ENCODE measurements at places on chromosomes 11 and 22. TPM values are rescaled to one million over a fixed set of nuclear protein-coding genes. Genes with fewer than 3 reads are reported as not detected.
A peak's percentile ranks its signal among the peaks of the same experiment; 100 is the strongest.

The SLC15A3 gene
- 2.7 TPM for total RNA-seq

- peak; percentile 85 for DNase-seq
Measured at GRCh38 chr11:68670208-68670992, 13.9 kb upstream of the GAL start.

- DNase-seq, result no peak
Measured at GRCh38 chr22:50705851-50706351, 32.1 kb upstream of the ACR start.

DNA sequence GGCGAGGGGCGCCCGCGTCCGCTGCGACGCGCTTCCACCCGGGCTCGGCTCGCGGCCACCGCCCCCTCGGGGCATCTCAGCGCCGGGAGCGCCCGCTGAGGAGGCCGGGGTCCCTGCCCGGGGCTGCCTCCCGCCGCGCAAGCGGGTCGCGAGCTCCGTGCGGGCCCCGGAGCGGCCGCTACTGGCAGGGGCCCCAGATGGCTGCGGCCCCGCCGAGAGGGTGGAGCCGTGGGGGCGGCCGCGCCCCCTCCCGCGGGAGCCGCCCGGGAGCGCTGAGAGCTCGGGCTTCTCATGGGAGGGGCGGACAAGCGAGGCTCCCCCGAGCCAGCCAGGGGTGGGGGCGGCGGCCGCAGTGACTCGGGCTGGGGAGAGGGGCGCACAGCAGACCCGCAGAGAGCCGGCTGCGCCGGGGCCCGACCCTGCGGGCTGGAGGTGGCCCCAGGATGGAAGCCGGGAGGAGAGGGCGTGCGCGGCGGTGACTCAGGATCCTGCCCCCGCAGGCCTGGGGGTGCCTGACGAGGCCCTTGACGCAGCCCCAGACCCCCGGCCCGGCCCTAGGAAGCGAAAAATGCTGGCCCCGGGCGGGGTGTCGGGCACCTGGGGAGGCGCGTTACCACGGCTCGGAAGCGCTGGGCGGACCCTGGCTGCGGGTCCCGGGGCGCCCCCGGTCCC is 603 bp upstream of the ZFTA start:
- peak; percentile 80 for DNase-seq

The C11orf58 gene
- 118 TPM for total RNA-seq

Data from H7 (cell line).